H9 (cell line): ENCODE measurements at places on chromosomes 1 and 21.

DNA sequence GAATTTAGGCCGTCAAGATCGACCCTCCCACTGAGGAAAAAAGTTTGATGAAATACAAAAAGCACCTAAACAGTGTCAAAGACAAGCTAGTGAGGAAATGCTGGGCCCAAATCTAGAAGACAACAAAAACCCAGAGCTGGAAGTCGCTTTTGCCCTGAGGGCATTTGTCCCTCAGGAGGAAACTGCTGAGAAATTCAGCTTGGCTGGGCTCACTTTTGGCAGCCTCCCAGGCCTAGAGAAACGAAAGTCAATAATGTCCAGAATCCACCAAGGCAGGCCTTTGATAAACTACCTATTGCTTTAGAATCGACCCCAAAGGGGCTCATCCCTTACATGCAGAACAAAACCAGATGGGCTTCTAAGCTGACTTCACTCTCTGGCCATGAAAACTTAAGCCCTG, 38.9 kb downstream of the SYT2 start:
- no peaks in the 10 kb centered on the region for H3K4me1 ChIP-seq
- H3K36me3 ChIP-seq, result peaks cover 3% of the 10 kb centered on the region
- H3K27ac ChIP-seq, result no peak overlapping the region
- H3K4me3 ChIP-seq, result no peak overlapping the region
- DNase-seq, result no peak
- no peaks in the 10 kb centered on the region for H3K27me3 ChIP-seq

- DNase-seq, result no peak
- peaks cover 5% of the 10 kb centered on the region; the same call in 1 of the 2 replicates for H3K4me1 ChIP-seq
- H3K27me3 ChIP-seq, result no peaks in the 10 kb centered on the region
- no peak overlapping the region for H3K4me3 ChIP-seq
Observed at GRCh38 chr1:59445040-59445439, 148.1 kb downstream of the FGGY start.

DNA sequence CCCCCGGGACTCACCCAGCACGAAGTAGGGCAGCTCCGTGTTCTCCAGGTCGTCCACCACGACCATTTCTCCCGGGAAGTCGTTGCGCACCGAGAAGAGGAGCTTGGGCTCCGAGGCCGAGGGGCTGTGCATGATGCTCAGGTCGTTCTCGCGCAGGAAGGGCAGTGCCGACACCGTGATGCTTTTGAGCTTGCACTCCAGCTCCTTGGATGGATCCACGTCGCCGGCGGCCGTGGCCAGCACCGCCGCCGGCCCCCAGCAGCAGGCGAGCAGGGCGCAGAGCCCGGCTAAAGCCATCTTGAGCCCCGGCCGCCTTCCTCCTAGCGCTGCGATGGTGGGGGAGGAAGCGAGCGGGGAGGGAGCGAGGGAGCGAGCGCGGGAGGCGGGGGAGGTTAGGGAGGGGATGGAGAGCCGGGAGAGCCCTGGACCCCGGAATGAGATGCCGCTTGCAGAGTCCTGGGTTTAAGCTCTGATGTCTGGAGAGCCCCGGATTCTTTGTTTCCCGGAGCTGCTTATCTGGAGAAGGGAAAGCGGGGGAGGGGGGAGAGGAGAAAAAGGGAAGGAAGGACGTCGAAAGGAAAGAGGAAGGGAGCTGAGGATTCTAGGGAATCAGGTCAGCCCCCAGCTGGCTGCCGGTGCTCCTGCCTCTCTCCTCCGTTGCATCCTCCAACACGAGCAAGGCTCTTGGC, at the start of gene ASTN1:
TSS of gene ASTN1 (minus strand) at position 333 of the 689 bp plus-strand sequence. CDS start at position 297, 36 bp downstream.
- peak within 1 kb of the TSS; percentile 93 for H3K4me3 ChIP-seq
- peaks cover 21% of the 10 kb centered on the region for H3K27me3 ChIP-seq
- no peaks in the 10 kb centered on the region for H3K4me1 ChIP-seq

DNA sequence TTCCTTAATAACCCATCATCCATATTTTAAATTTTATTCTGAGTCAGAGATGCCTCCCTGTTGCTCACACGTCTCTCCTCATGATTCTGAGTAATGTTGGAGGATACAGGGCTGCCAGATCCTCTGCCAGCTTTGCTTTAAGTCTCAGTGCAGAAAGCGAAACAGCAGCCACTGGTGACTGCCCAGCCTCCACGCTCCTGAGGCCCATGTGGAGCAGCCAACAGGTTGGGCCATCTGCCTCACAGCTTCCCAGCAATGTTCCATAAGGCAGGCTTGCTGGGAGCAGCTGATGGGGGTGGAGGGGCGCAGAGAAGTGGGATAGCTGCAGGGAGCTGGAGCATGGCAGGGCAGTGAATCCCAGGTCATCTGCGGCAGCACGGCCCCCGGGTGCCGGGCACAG, 104.2 kb downstream of the IGSF21 start:
- no peaks in the 10 kb centered on the region for H3K27me3 ChIP-seq
- no peak overlapping the region; the same call in 2 of the 3 replicates for H3K4me3 ChIP-seq
- H3K4me1 ChIP-seq, result peaks cover 4% of the 10 kb centered on the region; the same call in 1 of the 2 replicates

DNA sequence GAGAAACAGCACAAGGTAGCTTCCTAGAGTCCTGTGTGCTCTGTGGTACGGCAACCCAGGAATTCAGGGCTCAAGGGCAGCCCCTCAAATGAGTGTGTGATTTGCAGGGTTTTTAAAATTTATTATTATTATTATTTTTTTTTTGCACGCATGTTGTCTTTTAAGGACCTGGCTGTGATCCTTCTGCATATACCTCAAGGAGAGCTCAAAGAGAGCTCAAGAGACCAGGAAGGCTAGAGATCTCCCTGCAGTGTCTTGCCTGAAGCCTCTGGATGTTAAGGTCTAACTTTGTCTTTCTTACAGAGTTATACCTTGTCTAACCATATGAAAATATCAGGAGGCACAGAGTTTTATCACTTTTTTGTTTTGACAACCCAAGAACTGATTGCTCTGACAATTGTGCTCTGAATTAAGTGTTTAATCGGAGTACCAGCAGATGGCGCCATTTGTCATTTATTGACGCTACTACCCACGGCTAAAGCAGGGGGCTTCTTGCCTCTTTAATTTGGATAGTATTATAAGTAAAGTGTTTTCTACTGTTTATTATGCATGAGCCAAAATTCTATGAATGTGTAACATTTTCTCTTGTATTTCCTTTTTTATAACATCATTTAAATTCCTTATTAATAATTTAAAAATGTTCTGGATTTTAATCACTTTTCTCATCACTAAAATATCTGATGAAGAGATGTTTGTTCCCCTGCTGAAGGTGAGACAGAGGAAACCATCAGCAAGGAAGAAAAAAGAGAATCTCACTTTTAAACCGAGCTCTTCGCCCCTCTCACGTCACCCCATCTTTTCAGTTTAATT, 35.8 kb upstream of the LMO4 start:
- H3K27me3 ChIP-seq, result no peaks in the 10 kb centered on the region
- no peaks in the 10 kb centered on the region for H3K36me3 ChIP-seq
- no peak overlapping the region for H3K27ac ChIP-seq
- H3K4me3 ChIP-seq, result no peak overlapping the region
- peak; percentile 50 for DNase-seq
- no peaks in the 10 kb centered on the region; the same call in none of the 2 replicates for H3K4me1 ChIP-seq

- H3K27me3 ChIP-seq, result no peaks in the 10 kb centered on the region
- H3K4me1 ChIP-seq, result no peaks in the 10 kb centered on the region
- peak; percentile 49 for DNase-seq
- peaks cover 29% of the 10 kb centered on the region for H3K36me3 ChIP-seq
Observed at GRCh38 chr21:36035381-36035791, 24.9 kb downstream of the SETD4 start.

DNA sequence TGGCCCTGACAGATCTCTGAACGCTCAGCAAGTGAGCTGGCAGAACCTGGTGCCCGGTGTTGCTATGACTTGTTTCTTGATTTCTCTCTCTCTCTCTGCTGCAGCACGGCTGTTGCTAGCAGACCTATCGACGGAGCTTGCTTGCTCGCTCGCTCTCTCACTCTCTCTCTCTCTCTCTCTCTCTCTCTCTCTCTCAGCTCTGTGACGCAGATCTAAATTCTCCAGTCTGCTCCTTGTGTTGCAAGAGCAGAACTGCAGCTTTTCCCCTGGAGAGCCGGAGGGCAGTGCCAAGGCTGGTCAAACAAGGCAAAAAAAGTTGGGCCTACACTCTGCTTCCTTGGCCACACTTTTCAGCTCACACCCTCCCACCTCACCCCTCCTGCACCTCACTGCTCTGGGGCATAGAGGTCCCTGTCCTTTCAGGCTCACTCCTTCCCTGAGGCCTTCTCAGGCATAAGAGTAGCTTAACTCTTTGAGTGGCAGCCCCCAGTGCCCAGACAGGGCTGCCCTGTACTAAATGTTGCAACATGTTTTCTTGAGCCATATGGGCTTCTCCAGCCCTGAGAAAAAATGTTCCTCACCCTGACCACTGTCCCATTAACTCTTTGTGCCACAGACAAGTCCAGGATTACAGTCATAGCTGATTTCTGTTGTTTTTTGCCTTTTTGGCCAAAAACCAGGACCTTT, 72.2 kb downstream of the CD46 start:
- no peaks in the 10 kb centered on the region for H3K27me3 ChIP-seq
- H3K27ac ChIP-seq, result no peak overlapping the region
- H3K36me3 ChIP-seq, result no peaks in the 10 kb centered on the region
- H3K4me3 ChIP-seq, result 0 out of 3 replicates have a peak overlapping the region, but pooled peaks have one; percentile 1

DNA sequence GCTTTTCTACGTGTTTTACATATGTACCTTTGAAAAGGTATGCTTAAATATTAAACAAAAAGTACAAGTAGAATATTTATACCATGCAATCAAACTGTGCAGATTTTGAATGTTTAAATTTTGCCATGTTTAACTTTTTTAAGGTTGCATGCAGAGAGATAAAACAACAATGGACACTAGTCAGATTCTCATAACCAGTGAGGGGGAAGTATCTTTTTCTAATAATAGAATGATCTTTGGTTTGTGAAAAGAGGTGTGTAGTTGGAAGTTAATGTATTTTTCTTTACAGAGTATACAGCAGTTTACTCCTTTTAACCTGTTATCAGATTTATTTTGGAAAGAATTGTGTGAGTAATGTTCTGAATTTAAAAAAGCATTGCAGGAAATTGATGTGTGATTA, 27.1 kb downstream of the POU2F1 start:
- H3K27ac ChIP-seq, result no peak overlapping the region
- H3K27me3 ChIP-seq, result no peaks in the 10 kb centered on the region
- H3K4me1 ChIP-seq, result no peaks in the 10 kb centered on the region
- no peak overlapping the region for H3K4me3 ChIP-seq
- no peak for DNase-seq
- peaks cover 6% of the 10 kb centered on the region for H3K36me3 ChIP-seq

DNA sequence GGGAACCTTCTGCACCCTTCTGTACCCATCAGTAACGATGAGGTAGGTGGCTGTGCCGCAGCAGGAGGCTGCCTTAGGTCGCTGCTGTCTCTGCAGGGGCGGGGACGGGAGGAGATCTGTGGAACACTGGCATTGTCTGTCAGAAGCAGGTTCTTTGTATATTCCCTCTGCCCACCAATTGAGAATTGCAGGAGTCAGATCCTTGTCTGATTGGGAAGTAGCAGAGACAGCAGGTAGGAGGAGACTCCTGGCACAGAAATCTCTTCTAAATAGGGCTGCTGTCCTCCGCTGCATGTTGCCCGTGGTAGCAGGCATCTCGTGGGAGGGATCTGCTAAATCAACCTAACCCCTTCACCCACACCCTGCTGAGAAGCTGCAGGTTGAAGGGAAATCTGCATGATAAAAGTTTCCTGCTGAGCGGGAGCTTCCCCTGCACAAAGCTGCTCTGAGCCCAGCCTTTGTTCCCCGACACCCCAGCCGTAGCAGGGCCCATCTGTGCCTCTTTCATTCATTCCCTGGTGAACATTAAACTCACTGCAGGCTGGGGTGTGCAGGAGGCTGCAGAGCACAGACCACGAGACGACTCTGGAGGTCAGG, 15.9 kb downstream of the SARS1 start:
- H3K4me1 ChIP-seq, result peaks cover 19% of the 10 kb centered on the region
- H3K27ac ChIP-seq, result peak overlapping the region; percentile 21
- H3K36me3 ChIP-seq, result peaks cover 28% of the 10 kb centered on the region
- peak; percentile 97 for DNase-seq

- no peaks in the 10 kb centered on the region for H3K27me3 ChIP-seq
- H3K27ac ChIP-seq, result no peak overlapping the region
- no peak overlapping the region for H3K4me3 ChIP-seq
- DNase-seq, result no peak
Observed at GRCh38 chr21:35406635-35407034, 357.5 kb upstream of the RUNX1 start.

- H3K27me3 ChIP-seq, result peaks cover 30% of the 10 kb centered on the region; the same call in 1 of the 2 replicates
- no peaks in the 10 kb centered on the region for H3K4me1 ChIP-seq
- H3K27ac ChIP-seq, result no peak overlapping the region
- DNase-seq, result no peak
- H3K36me3 ChIP-seq, result no peaks in the 10 kb centered on the region
- H3K4me3 ChIP-seq, result no peak overlapping the region
Observed at GRCh38 chr1:207909687-207910086, 1.2 kb downstream of the CD34 start.

DNA sequence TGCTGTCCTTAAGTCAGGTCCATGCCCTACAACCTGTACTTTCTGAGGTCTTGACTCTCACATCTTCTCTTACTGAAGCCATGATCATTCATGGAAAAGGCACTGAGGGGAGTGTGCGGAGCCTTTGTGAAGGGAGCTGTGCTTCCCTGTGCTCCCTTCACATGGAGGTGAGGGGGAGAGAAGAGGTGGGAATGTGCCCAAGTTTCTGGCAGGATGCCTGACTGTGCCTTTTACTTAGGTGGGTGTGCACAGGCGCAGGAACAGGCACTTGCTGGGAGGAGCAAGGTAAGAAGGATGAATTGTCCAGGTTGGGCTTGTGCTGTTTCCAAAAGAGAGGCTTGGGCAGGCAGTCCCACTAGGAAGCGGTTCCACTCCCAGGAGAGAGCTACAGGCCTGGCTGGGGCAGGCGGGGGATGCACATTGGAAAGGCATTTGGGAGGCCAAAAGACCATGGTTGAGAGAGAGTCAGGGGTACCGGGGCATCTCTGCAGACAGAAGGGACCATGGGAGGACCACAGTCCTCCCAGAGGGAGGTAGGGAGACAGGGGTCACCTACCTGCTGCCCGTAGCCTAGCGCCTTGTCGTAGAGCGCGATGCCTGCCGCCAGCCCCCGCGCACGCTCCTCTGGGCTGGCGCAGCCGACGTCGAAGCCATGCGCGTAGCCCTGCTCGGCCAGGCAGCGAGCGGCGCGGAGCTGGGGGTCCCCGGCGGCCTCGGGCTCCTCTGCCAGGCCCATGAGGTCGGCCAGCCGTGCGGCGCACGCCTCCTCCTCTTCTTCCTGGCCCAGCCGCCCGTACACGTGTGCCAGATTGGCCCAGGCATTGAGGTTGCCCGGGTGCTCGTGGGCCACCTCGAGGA, 853 bp downstream of the TTC22 start:
- DNase-seq, result no peak
- no peak overlapping the region for H3K4me3 ChIP-seq
- no peaks in the 10 kb centered on the region for H3K4me1 ChIP-seq
- H3K27me3 ChIP-seq, result no peaks in the 10 kb centered on the region; the same call in 1 of the 2 replicates
- no peaks in the 10 kb centered on the region for H3K36me3 ChIP-seq

GRCh38 chr1:231162297-231162969, 575 bp downstream of the TRIM67 start:
- H3K27me3 ChIP-seq, result peaks cover 55% of the 10 kb centered on the region
- no peaks in the 10 kb centered on the region for H3K36me3 ChIP-seq
- no peak overlapping the region for H3K27ac ChIP-seq
- DNase-seq, result peak; percentile 76
- no peaks in the 10 kb centered on the region for H3K4me1 ChIP-seq
